CD4-positive, alpha-beta T cell (primary cell): ENCODE measurements at places on chromosomes 4 and X. TPM values are rescaled to one million over a fixed set of nuclear protein-coding genes. Genes with fewer than 3 reads are reported as not detected.

Gene FGFBP1
- not detected for total RNA-seq

Gene IL9R
- total RNA-seq, result 1.1 TPM

Gene ALB
- total RNA-seq, result 0.63 TPM

Gene SSX3
- not detected for total RNA-seq

Gene P2RY4
- total RNA-seq, result 0.20 TPM

Gene DRP2
- total RNA-seq, result not detected

Gene PRDM5
- total RNA-seq, result 0.22 TPM

Gene CCDC160
- not detected for total RNA-seq

Gene CSAG1
- total RNA-seq, result not detected

Gene BMP3
- not detected for total RNA-seq

Gene ARMCX2
- 3.5 TPM for total RNA-seq

Gene CHST7
- 4.6 TPM for total RNA-seq

Gene TSPAN6
- total RNA-seq, result 1.9 TPM

Gene LIAS
- 10.1 TPM for total RNA-seq

Gene ARHGAP6
- total RNA-seq, result not detected

Gene TMEM154
- 13.6 TPM for total RNA-seq

- no peak for DNase-seq
These were observed 1516.2 kb upstream of the PCDH10 start for GRCh38 chr4:131632877-131633276.

DNA sequence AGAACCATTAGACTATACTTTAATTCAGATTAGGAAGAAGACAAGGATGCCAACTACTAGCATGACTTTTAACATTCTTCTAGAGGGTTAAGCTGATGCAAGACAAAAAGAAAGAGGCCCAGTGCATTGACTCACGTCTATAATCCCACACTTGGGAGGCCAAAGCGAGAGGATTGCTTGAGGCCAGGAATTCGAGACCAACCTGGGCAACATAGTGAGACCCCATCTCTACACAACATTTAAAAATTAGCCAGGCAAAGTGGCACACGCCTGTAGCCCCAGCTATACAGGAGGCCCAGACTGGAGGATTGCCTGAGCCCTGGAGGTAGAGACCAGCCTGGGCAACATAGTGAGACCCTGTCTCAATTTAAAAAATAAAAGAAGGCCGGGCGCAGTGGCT, 40.2 kb upstream of the HPRT1 start:
- no peak for DNase-seq

DNA sequence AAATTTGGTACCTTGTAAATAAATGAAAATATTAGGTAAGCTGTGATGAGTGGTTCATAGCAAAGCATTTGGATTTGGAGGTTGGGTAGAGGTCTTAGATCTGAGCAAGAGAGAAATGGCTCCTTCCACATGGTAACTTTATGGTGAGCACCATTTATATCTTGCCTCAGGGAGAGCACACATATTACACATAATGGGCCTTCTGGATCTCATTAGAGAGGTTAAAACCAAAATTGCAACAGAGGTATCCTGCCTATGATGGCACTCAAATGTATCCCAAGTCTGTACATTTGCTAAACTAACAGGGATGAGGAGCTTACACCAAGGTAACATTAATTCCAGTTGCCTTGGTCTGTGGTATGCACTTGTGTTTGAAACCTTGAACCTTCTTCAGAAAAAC, 87.1 kb upstream of the PUDP start:
- DNase-seq, result no peak

- no peak for DNase-seq
These were observed 68.8 kb downstream of the IL15 start for GRCh38 chr4:141705048-141705746.

DNA sequence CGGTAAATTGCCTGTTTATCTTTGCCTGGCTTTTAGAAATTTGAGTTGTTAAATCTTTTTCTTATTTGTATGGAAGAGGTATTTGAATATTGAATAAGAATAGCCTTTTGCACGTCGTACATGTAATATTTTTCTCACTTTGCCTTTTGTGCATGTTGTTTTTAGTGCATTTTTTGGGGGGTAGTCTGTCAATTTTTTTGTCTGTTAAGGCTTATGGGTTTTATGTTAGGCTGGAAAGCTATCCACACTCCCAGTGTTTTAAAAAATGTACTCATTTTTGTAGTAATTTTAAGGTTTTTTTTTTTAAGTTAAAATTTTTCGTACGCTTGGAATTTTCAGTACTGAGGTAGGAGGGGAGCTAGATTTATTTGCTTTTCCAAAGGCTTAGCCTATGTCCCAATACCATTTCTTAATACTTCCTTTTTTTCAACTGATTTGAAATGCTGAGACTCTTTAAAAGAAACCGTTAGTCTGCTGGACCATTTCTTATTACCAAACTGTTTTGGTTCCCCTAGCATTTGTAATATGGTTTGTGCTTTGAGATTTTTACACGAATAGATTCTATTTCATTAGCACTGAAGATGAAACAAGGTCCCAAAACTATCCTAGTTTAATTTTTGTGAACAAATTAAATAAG, 1.3 kb downstream of the HERC5 start:
- DNase-seq, result no peak

- DNase-seq, result no peak
These were observed 34.6 kb downstream of the USP9X start for GRCh38 chrX:41119803-41120202.

GRCh38 chr4:112526061-112526460, 10.1 kb upstream of the NEUROG2 start:
- DNase-seq, result no peak

- DNase-seq, result no peak
These were observed 718.9 kb downstream of the ADGRL3 start for GRCh38 chr4:61918987-61919386.

- DNase-seq, result no peak
These were observed 294.3 kb upstream of the BOD1L1 start for GRCh38 chr4:13921805-13922204.

DNA sequence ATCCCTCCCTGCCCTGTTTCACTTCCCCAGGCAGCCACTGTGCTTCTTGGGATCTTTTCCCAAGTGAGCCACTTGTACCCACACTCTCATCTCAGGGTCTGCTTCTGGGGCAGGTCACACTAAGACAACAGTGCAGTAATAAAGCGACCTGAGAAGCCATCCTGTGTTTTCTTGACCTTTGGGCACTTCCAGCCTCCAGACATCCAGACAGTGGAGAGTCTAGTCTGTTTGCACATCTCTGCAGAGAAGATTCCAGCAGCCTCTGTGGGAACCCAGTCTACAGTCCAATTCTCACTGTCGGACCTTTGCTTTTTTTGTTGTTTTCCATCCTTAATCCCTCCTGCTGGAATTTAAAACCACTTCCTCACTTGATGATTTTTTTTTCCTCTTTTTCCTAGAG, 50.3 kb upstream of the ATP6AP2 start:
- DNase-seq, result no peak

DNA sequence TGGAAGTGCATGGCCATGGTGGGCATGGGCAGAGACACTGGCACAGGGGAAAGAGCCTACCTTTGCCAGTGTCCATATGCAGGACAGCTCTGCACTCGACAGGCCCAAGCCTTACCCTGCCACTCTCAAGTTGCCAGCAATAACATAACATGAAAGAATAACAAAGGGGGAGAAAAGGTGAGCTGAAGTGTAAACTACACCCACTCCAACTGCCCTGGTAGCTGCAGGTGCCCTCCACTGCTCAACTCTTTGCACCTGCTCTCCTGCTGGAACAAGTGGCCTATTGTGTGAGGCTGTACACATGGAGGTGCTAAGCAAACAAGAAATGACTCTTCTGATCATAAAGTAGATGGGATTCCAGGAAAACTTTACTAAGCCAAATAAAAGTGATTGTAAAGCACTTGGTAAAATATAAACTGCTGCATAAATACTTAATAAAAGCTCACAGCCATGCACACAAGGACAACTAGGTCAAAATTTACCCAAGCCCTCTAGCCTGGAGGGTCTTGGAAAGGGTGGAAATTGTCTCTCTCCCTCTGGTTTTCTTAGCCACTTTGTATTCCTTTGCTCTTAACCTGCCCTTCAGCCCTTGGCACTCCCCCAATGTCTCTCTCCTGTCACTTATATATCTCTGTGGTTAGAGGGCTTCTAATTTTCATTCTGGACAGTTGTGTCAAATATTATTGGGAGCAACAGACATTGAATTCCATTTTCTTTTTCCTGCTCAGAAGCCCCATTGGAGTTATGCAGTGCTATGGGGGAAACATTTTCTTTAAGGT, 261.2 kb upstream of the GPC4 start:
- DNase-seq, result no peak

GRCh38 chr4:38675146-38676121, 11.4 kb downstream of the KLF3 start:
- DNase-seq, result peak; percentile 77

- no peak for DNase-seq
These were observed 29.2 kb downstream of the PRRG1 start for GRCh38 chrX:37378404-37378803.

DNA sequence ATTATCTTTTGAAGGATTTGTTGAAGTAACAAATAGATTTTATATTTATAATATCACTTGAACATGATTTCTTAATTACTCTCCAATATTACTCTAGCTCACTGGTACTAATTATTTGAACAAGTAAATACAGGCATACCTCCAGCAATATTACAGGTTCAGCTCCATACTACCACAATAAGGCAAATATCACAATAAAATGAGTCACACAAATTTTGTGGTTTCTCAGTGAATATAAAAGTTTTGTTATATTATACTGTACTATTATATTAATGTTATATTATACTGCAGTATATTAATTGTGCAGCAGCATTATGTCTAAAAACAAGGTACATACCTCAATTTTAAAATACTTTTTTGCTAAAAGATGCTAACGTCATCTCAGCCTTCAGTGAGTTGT, 22.4 kb upstream of the IQCM start:
- no peak for DNase-seq

GRCh38 chr4:166816890-166817289, 417.4 kb downstream of the SPOCK3 start:
- DNase-seq, result no peak

DNA sequence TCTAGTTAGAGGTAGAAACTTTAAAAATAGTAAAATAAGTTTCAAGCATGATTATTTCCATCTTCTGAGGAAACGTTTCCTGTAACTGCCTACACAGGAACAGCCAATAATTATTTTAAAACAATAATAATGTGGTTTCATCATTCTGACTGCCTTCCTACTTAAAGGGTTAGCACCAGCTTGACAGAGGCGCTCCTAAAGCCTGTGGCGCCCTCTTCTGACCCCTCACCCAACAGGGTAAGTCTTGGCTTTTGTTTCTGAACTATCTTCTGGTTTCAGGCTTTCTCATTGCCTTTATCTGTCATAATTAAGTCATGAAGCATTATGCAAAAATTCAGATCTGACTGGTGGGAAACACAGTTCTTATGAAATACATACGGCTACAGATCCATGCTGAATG, 96.7 kb downstream of the ITM2A start:
- DNase-seq, result peak; percentile 66

DNA sequence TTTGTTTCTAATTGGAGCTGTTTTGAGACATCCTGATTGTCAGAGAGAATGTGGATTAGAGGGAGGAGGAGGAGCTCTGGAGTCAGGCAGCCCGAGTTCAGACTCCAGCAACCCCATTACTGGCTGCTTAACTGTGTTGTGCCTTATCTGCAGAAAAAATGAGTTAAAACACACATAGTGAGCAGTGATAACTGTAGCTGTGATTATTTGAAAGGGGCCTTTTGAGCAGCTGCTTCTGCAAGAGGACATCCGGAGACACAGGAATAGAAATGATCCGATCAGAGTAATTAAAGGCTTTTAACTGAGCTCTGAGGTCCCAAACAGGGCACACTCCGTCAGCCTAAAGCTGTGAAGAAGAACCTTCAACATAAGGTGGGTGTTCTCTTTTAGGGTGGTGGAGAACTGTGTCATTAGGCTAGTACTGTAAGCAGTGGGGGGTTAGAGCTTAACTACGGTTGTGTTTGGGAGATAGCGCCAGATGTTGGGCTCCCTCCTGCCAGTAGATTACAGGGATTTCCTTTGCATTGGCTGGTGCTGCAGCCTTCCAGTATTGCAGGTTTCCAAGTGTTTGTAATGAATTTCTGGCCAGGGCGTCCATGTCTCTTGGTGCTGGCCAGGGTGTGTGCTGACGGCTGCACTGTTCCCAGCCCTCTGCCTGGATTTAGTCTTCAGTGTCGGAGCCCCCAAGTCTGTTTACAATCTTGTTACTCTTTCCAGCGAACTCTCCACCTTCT, 24.3 kb downstream of the ADD1 start:
- DNase-seq, result no peak

- no peak for DNase-seq
These were observed 34.4 kb downstream of the PF4 start for GRCh38 chr4:73947239-73947985.

DNA sequence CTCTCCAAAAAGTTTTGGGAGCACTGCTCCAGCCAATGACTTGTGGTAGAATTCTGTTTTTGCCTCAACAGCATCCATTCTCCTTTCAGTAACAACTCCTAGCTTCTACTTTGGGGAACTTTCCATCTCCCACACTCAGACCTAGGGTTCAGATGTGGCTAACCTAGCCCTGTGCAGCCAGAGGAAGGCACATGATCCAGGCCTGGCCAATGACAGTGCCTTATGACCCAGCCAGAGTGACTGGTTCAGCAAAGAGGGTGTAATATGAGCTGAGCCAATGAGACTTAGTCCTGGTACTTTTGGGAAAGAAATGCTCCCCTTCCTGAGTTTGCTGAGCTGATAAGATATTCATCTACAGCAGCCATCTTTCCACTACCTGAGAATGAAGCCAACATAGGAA, 5.4 kb upstream of the USP46 start:
- no peak for DNase-seq

- no peak for DNase-seq
These were observed 33.3 kb upstream of the PPARGC1A start for GRCh38 chr4:23923141-23923540.

- DNase-seq, result no peak
These were observed 60.9 kb upstream of the FAM47B start for GRCh38 chrX:34881671-34882070.

DNA sequence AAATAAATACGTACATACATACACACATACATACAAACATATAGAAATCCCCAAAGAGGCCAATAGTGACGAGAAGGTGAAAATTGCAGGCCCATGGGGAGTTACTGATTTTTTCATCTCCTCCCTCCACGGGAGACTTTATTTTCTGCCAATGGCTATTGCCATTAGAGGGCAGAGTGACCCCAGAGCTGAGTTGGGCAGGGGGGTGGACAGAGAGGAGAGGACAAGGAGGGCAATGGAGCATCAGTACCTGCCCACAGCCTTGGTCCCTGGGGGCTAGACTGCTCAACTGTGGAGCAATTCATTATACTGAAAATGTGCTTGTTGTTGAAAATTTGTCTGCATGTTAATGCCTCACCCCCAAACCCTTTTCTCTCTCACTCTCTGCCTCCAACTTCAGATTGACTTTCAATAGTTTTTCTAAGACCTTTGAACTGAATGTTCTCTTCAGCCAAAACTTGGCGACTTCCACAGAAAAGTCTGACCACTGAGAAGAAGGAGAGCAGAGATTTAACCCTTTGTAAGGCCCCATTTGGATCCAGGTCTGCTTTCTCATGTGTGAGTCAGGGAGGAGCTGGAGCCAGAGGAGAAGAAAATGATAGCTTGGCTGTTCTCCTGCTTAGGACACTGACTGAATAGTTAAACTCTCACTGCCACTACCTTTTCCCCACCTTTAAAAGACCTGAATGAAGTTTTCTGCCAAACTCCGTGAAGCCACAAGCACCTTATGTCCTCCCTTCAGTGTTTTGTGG, 180.7 kb downstream of the AR start:
- no peak for DNase-seq

GRCh38 chrX:8139716-8140115, 31.4 kb downstream of the VCX2 start:
- DNase-seq, result no peak

GRCh38 chr4:8605289-8605688, 12.7 kb downstream of the CPZ start:
- DNase-seq, result no peak

GRCh38 chrX:10017872-10018271, 50.7 kb downstream of the CLDN34 start:
- no peak for DNase-seq

GRCh38 chrX:15616531-15616930, 15.8 kb upstream of the ACE2 start:
- no peak for DNase-seq
